ENCODE measurements at places on chromosomes 12 and 14.

GRCh38 chr14:74593241-74593953 lies 18.6 kb downstream of the LTBP2 start:
- no peak for DNase-seq

GRCh38 chr14:72738161-72738611 lies 155.7 kb downstream of the DPF3 start:
- DNase-seq, result peak; percentile 96

- DNase-seq, result no peak
Observed at GRCh38 chr14:57161583-57162234, 107.0 kb downstream of the EXOC5 start.

DNA sequence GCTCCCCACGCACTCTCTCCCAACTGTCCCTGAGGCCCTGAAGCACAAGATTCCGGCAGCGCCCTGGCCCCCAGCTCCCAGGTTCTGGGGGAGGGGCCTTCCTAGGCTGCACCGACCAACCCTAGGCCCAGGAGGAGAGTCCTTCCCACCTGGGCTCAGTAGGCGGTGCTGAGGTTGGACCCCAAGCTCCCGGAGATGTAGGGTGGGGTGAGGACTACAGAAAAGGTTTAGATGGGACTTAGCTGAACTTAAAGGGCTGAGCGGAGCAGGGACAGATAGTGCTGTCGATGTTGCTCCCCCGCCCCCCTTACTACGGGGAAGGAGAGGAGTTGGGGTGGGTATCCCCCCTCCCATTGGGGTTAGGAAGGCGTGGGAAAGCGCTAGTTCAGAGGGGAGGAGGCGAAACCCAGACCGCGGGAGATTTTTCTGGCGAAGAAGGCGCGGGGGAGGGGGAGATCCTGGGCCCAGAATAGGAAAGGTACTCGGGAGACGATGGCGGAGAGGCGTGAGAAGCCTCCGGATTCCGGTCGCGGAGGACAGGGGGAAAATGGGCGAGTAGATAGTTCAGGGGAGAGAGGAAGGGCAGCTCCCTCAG lies 4.2 kb upstream of the BAZ2A start:
- DNase-seq, result peak; percentile 78

DNA sequence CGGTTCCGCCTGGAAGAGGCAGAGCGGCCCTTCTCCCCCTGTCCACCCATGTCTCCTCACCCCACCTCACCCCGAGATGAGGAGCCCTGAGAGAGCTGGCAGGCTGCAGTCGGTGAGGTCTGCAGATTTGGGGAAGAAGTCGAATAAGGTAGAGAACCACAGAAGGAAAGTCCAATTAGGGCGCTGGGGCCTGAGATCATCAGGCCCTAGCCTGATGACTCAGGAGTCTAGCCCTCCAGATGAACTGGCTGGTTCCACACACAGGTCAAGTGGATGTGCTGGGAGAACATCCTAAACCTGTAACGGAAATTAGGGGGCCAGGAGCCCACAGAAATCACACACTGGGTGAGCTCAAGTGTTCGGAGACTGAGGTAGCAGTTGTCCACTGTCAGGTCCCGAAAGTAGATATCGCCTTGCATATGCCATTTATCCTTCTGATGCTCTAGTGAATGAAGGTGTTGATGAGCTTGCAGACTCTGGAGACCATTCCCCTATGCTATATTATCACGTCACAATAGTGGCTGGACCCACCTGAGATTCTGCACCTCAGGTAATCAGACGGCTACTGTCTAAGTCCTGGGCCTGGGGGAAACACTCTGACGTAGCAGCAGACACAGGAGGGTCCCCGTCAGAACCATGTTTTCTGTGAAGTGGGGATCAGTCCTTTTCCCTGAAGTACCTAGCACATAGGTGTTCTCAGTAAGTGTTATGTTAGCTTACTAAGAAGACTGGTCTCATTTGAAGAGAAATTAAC lies 886 bp upstream of the METTL17 start:
- DNase-seq, result no peak

GRCh38 chr14:59190372-59190771 lies 1.9 kb downstream of the DAAM1 start:
- no peak for DNase-seq

DNA sequence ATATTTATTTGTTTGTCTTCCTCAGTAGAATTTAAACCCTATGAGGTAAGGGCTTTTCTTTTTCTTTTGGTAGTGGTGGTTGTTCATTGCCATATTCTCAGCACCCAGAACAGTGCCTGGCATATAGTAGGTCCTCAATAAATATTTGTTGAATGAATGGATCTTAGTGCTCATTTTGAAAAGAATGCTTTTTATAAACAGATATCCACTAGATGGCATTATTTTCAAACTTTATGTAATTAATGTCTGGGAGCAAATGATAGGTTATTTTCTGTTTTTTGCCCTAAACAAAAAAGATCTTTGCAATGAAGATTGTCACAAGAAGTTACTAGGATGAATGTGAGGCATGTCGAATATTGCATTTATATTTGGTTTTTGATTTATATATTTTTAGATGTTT lies 64.1 kb downstream of the RAD51B start:
- DNase-seq, result no peak

DNA sequence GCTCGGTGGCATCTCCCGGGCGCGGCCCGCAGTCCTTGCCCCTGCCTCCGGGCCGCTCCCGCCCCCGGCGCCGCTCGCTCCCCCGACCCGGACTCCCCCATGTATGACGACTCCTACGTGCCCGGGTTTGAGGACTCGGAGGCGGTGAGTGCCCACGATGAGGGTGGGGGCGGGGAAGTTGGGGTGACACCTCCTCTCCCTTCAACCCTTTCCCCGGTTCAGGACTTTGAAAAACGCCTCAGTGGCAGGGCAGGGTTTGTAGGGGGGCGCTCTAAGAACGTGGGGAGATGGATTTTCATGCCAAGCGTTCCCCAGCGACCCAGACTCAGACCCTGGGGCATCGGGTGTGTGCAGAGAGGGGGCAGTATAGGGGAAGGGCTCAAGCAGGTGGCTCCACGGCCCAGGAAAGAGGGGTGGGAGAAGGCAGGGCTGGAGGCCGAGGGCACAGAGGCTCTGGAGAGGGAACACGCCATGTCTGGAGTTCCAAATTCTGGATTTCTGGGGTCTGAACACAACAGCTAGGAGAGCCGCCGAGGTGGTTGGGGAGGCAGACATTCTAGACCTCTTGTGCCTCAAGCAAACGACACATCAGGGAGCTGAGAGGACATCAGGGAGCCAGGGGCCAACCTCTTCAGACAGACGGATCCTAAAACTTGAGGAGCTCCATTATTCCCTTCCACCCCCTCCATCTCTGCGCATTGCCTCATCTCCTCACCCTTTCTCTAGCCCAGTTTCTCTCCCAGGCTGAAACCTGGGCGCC lies 715 bp downstream of the CACNB3 start:
- DNase-seq, result no peak

- no peak for DNase-seq
Observed at GRCh38 chr12:104738331-104738730, 219.8 kb downstream of the SLC41A2 start.

- peak; percentile 57 for DNase-seq
Observed at GRCh38 chr14:54651649-54652048, 84.7 kb downstream of the SAMD4A start.

GRCh38 chr14:60257865-60258264 lies 8.8 kb downstream of the PPM1A start:
- DNase-seq, result no peak

GRCh38 chr12:123401753-123402683 lies 18.1 kb downstream of the KMT5A start:
- DNase-seq, result no peak

- DNase-seq, result no peak
Observed at GRCh38 chr14:99253890-99254289, 18.1 kb downstream of the BCL11B start.

GRCh38 chr12:12123036-12123604 lies 52.4 kb downstream of the BCL2L14 start:
- no peak for DNase-seq

DNA sequence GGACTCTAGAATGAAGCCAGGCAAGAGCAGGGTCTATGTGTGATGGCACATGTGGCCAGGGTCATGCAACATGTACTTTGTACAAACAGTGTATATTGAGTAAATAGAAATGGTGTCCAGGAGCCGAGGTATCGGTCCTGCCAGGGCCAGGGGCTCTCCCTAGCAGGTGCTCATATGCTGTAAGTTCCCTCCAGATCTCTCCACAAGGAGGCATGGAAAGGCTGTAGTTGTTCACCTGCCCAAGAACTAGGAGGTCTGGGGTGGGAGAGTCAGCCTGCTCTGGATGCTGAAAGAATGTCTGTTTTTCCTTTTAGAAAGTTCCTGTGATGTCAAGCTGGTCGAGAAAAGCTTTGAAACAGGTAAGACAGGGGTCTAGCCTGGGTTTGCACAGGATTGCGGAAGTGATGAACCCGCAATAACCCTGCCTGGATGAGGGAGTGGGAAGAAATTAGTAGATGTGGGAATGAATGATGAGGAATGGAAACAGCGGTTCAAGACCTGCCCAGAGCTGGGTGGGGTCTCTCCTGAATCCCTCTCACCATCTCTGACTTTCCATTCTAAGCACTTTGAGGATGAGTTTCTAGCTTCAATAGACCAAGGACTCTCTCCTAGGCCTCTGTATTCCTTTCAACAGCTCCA lies 39.6 kb downstream of the DAD1 start:
- no peak for DNase-seq

- DNase-seq, result peak; percentile 62
Observed at GRCh38 chr14:22099942-22100763, 426.5 kb upstream of the OR4E1 start.

DNA sequence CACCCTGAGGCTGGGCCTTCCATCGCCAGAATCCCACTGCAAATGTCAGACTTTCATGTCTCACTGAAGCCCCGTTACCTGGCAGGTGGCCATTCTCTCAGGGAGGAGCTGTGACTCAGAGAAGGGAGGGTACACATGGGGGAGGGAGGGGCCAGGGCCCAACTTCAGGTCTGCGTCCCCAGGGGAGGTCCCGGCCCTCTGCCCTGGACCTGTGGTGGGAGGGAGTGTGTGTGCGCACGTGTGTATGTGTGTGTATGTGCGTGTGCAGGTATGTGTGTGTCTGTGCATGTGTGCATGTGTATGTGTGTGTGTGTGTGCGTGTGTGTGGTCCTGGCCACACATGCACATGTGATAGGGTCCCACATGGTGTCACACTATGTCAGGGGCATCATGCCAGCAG lies 50.9 kb downstream of the MVK start:
- no peak for DNase-seq

GRCh38 chr12:100573292-100574186 lies at the start of gene GAS2L3:
Gene GAS2L3, plus strand, starts transcription at chr12:100573684. Its CDS starts 21,221 bp downstream, at chr12:100594905.
- DNase-seq, result peak; percentile 73

DNA sequence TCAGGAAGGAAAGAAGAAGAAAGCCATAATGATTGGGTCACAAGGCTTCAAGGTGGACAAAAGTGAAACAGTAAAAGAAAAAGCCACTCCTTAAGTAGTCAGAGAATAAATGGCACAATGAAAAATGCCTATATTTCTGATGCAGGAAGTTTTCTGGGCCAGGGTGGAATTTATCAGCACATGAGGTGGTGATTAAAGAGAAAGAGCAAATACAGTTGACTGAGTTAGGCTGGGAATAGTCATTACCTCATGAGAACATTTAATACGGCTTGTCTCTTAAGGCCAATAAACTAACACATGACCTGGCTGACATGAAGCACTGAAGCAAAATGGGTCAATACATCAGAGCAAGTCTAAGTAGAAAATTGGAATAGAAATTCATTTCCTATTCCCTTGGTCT lies 499.7 kb downstream of the TMTC2 start:
- no peak for DNase-seq

- no peak for DNase-seq
Observed at GRCh38 chr14:32421781-32422180, 92.7 kb downstream of the AKAP6 start.

DNA sequence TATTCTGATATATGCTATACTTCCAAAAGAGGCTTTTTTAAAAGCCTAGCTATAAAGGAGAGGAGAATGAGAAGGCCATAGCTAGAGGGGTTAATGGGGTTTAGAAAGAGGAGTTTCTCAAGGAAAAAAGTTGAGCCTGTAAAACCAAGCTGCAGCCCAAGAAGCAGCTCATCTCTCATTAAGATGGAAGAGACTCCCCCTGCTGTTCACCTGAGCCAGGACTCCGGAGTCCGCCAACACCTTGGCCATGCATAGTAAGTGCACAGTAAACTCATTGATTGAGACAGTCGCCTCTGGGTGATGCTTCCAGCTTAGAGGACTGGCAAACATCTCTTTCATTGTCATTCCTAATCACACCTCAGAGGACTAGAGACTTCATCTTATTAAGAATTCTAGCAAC lies 46.2 kb downstream of the ANO2 start:
- no peak for DNase-seq

DNA sequence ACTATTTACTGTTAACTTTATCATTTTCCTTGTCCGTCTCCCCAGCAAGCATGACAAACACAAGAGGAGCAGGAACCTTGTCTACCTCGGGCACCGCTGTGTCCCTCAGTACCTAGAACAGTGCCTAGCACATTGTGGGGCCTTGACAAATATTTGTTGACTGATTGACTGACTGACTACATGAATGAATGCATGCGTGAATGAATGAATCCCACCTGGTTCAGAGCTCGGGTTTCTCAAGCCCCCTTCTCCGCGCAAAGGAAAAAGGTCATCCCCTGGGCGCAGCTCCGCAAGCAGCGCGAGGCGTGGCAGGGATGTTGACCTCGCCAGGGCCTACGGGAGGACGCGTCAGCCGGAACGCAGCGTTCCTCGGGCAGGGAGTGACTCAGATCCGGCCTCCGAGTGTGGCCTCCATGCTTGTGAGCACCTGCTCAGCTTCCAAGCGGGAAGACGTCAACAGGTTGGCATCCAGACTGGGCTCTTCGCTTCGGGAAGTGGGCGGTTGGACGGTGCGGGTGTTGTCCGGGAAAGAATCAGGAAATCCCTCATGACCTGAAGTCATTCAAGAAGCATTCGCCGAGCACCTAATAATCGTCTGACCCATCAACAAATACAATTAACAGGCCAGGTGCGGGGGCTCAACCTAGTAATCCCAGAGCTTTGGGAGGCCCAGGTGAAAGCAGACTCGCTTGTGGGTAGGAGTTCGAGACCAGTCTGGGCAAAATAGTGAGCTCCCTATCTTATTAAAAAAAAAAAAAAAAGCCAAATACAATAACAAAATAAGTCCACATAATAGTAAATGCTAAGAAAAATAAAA lies 13.9 kb upstream of the UBC start:
- peak; percentile 100 for DNase-seq

GRCh38 chr14:55749946-55750345 lies 169.9 kb downstream of the KTN1 start:
- DNase-seq, result no peak

DNA sequence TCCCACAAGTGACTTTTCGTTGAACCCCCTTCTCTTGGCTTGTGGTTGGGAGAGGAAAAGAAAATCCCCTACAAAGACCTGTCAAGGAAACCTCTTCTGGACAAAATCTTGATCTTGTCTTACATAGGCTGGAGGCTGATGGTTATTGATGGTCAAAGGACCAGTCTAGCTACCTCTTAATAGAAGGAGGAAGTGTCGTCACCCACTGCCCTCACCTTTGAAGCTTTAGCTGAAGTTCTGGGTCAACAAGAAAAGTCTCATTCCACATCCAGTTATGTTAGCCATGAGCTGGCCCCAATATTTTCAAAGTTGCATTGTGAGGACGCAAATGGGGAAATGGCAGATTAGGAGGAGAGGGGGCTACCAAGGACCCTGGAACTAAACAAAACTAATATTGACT lies 6.2 kb upstream of the KSR2 start:
- DNase-seq, result no peak

All from NCI-H226 (cell line).